Left colon (tissue), 2 donors: ENCODE measurements at places on chromosomes 2 and 18. TPM values are rescaled to one million over a fixed set of nuclear protein-coding genes. Genes with fewer than 3 reads are reported as not detected.

The CNRIP1 gene
- total RNA-seq, result 3.1 TPM

The POTEI gene
- 0.06 TPM for total RNA-seq

The PDE1A gene
- 2.2 TPM for total RNA-seq

The SKOR2 gene
- not detected for total RNA-seq

The GTF2A1L gene
- total RNA-seq, result not detected

The FHOD3 gene
- 5.1 TPM for total RNA-seq

The FEV gene
- total RNA-seq, result 4.8 TPM

The NLRC4 gene
- total RNA-seq, result 0.79 TPM

The RAMP1 gene
- 1.8 TPM for total RNA-seq

The COL3A1 gene
- 48.0 TPM for total RNA-seq

The KCTD18 gene
- total RNA-seq, result 13.5 TPM

The CRACDL gene
- total RNA-seq, result 14.8 TPM

The REG3G gene
- not detected for total RNA-seq

The EVA1A gene
- total RNA-seq, result 0.55 TPM

The GATA6 gene
- total RNA-seq, result 46.1 TPM

The SCN3A gene
- 1.4 TPM for total RNA-seq

The DYSF gene
- 2.4 TPM for total RNA-seq

The CDH2 gene
- 1.8 TPM for total RNA-seq

The ICA1L gene
- total RNA-seq, result 1.7 TPM

The UPP2 gene
- not detected for total RNA-seq

The CTDP1 gene
- 36.3 TPM for total RNA-seq

The POTEC gene
- total RNA-seq, result not detected

The TPO gene
- total RNA-seq, result 4.3 TPM

The ACVR1C gene
- 14.6 TPM for total RNA-seq

The BCL2 gene
- 19.3 TPM for total RNA-seq
